ENCODE measurements at places on chromosomes 12 and 14.

DNA sequence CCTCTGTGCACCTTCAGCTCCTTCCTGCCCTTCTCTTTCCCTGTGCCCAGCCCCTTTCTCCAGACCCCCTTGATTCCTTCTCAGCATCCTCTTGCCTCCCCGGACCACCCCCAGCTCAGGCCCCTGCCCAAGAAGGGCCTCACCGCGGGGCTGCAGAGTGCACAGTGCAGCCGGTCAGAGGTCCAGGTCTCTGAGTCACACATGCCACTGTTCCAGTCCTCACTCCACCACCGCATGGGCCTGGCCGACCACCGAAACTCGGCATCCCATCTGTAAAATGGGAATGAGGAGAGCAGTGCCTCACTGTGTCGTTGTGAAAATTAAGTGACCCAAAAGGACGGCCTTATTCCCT lies 13.3 kb downstream of the BDKRB1 start:
- DNase-seq: no peak

DNA sequence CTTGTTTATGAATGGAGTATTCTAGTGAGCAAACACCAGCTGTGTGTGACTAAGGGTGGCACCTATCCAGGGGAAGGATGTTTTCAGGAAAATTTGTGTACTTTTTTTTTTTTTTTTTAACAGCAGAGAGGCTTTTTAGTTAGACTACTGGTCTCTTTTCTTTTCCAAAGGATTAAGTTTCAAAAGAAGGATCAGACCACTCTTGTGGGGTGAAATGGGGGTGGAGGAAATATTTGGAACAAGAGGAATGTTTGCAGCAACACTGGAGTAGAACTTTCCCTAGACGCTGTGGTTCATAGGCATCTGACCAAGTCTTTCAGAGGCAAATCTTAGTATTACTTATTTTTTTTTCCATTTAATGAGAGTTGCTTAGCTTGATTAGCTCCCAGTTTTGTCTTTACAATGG lies 21.1 kb downstream of the NUBPL start:
- no peak for DNase-seq

DNA sequence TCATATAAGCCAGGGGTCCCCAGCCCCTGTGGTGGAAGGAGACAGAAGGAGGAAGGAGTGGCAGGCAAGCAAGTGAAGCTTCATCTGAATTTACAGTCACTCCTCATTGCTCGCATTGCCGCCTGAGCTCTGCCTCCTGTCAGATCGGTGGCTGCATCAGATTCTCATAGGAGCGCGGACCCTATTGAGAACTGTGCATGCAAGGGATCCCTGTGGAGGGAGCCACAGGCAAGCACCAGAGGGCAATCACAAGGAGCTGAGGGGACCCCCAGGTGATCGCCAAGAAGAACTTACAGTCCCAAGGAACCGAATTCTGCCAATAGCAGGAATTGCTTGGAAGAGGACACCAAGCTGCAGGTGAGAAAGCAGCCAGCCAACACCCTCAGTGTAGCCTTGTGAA lies 33.2 kb upstream of the VRK1 start:
- no peak for DNase-seq

DNA sequence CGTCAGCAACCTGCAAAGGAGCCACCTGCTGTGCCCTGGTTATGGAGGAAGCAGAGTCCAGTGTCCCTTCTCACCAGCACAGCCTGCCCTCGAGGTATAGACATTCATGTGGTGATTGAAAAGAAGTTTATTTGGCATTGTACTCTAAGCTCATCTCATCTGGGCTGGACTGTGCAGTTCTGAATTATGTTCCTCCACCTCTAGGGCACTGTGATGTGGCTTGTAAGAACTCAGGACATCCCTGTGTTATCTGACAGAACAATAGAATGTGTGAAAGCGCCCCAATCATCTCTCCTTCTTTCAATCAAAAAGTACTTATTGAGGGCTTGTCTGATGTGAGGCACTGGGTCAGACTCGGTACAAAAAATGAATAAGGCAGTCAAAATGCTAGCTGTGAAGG lies 140.1 kb downstream of the DHRS2 start:
- DNase-seq: no peak

DNA sequence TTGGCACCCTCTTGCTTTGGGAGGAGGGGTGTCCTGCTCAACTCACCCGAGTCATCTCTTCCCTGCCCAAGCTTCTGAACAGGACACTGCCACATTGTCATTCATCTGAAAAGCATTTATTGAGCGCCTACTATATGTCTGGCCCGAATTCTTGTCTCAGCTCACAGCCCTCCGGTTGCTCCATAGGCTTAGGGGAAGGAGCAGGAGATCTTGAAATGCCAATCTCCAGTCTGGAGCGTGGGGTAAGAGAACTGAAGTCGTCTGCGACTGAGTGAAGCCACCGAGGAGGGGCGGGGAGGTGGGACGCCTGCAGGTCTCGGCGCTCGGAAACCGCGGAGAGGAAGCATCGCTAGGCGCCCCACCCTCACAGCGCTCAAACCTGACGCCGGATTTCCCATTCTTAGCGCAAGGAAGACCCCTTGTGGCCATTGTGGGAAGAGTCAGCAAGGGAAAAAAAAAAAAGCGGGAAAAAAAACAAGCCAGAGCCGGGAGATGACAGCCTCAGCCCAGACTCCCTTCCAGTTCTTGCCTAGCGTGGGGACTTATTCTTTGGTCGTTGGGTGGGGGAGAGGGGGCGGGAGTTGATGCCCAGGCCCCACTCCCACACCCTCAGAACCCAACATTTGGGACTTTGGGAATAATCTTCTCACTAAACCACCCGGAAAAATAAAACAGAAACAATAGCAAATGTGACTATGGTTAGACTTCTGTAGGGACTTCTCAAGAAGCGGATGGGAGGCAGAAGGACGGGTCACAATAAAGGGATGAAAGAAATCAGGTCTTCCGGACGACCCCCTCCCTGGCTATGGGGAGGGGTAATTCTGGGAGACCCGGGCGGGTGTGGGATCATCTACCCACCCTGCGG lies 28.2 kb upstream of the SMUG1 start:
- DNase-seq: peak; percentile 83

- no peak for DNase-seq
Observed at GRCh38 chr14:72947366-72948160, 21.3 kb downstream of the DCAF4 start.

DNA sequence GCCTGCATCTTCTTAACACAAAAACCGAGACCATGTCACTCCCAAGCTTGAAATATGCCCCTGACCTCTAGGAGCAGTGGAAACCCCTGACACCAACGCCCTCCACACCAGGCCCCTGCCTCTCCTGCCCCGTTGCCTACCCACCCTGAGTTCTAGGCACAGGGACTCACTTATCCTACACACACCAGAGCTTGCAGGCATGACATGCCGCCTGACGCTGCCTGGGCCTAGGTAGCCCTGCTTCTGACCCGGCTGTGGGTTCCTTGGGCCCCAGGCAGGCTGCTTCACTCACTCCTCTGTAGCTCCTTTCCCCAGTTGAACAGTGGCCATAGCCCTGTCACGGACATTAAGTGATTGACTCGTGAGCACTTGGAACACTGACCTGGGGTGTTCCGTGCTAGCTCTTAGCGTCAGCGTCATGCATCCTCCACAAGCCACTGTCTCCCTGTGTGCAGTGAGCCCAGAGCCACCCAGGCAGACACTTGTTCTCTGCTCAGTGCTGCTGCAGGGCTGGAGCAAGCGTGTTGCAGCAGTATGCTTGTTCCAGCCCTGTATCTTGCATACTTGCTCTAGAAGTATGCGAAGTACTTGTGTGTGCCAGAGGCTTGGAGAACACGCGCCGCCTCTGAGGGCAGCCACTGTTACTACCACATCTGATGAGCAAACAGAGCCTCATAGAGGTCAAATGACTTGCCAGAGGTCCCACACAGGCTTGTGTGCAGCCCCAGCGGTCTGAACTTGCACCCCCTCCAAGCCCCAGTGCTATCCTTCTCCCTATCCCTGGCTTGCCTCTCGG lies 15.6 kb downstream of the OTUB2 start:
- DNase-seq: no peak

- DNase-seq: no peak
Observed at GRCh38 chr14:104919993-104920315, 4.7 kb upstream of the PLD4 start.

- DNase-seq: no peak
Observed at GRCh38 chr14:59060841-59061240, 127.6 kb upstream of the DAAM1 start.

- DNase-seq: no peak
Observed at GRCh38 chr14:55986069-55986468, 132.1 kb upstream of the PELI2 start.

DNA sequence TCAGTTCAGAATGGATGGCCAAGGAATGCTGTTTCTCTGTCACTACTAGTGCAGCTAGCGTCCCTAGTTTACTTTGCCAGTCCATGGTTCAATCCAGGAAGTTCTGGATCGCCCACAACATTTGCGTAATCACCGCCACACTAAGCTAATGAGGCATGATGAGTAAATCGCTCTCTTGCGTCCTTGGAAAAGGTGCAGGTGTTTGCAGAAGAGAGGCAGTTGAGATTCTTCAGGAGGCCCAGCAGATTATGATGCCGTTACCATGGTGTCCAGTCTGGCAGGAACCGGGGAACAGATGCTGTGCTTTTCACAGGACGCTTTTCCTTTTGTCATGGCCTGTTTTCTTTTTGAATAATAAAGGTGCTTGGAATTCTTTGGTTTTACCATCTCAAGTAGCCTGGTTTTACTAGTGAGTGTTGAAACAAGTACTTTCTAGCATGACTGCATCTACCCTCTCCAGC lies 9.0 kb downstream of the TPH2 start:
- no peak for DNase-seq

DNA sequence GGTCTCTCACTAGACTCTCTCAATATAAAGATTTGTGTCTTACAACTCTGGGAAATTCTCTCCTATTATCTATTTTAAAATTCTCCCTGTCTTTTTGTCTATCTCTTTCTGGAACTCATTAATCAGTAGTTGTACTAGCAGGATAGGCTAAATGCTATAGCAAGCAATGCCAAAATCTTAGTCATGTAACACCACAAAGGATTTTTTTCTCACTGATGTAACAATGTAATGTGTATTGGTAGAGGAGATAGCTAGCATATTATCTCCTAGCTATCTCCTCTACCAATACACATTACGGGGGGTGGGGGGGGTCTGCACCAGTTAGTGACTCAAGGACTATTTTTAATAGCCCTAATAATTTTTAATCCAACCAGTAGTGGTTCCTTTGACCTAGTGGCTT lies 225.4 kb downstream of the KLHL28 start:
- no peak for DNase-seq

DNA sequence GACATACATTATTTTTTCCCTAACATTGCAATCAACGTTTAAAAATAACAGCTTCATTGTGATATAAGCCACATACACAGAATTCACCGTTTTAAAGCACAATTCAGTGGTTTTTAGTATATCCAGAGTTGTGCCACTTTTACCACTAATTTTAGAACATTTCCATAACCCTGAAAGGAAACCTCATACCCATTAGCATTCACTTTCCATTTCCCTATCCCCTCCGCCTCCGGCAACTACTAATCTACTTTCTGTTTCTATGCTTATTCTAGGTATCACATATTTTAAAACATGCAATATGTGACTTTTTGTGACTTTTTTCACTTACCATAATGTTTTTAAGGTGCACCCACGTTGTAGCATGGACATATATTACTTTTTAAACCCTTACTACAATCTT lies 55.6 kb upstream of the ISM2 start:
- no peak for DNase-seq

- no peak for DNase-seq
Observed at GRCh38 chr14:104477666-104478380, 101.7 kb upstream of the C14orf180 start.

DNA sequence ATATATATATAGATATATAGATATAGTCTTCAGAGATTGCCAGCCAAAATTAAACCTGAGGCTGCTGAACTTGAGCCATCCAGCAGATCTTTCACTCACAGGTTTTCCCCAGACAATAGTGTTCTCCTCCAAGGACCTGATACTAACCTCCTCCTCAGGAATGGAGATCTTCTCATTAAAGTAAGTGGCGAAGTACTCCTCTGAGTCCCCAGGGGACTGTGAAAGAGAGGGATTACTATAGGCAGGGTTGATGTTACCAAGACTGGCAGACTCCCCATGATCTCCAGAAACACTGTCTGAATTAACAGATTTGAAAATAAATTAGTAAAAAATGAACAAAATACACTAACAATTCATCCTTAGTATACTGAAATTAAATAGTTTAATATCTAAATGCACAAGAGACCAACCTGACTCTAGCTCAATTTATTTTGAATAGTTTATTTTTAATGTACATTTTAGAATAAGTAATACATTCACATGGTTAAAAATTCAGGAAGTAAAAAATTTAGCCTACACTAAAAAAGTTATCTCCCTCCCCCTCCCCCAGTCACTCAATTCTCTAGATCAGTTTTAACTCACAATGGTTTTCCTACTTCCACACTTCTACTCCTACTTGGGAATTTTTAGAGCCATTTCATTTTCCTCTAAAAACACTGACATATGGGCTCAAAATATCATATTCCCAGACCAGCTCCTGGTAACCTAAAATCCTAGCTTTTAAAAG lies 17.7 kb downstream of the SLC11A2 start:
- no peak for DNase-seq

- DNase-seq: no peak
Observed at GRCh38 chr12:62516927-62517326, 50.3 kb downstream of the MON2 start.

DNA sequence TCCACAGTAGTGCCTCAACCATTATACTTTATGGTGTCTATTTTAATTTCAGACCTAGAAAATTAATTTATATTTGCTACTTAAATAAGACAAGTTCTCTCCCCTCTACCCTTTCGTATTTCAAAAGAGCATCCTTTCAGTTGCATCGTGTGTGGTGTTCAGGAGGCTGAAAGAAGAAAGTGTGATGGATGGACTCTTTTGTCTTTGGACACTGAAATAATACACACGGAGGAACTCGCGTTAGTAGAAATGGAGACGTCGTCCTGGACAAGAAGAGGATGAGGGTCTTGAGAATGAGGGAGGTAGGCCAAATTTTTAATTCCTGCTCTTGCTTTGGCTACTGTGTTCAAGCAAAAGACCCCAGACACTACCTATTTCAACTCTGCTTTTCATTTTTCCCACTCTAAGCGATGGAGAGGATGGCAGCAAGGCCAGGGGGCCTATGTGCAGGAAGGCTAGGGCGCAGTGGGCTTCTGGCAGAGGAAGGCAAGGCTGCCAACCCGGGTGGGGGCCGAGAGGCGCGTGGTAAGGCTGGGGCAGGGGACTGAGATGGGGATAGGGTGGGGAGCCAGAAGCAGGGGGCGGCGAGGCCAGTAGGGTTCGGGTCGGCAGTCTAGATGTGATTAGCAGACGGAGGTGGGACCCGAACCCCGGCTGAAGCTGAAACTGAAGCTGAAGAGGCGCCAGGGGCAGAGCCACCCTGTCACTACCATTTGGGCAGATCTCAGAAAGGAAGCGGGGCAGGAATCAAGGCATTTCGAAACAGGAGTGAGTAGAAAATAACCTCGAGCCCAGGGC lies 722 bp downstream of the TMED8 start:
- peak; percentile 7 for DNase-seq

DNA sequence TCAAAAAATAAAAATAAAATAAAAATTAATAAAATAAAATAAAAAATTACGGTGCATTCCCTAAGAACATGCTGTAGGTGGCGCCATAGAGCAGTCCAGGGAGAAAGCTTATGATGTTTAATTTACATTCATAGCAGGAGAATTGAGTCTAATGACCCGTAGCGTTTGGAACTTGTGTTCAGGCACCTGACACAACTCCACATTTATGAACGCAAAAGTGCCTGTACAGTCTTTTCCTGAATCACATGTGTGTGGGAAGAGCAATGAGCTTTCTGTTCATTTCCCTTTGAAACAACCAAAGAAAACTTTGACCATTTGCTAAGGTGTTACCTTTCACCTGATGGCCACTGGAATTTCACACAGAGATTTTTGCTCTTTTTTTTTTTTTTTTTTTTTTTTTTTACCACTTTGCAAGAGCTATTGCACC lies 60.6 kb upstream of the KCNA1 start:
- DNase-seq: no peak
